ENCODE measurements at places on chromosomes 1 and 21.

DNA sequence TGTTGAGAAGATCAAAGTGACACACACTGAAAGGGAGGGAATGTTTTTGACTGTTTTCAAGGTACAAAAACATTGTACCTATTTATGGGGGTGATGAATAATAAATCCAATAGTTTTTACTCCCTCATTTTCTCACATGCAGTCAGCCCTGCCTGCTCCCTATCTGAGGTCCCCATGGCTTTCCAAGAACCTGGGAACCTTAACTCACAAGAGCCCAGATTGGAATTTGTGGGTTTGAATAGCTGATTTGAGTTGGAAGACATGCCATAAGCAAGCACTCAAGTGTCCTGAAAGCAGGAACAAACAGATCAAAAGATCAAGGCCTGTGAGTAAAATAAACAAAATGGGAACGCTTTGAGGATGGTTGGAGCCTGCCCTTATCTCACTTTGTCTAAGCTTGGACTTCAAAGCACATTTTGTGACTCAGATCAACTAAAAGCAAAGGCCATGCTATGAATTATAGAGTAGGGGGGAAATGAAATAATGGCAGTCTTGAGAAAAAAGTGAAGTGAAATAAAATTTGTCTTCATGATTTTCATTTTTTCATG lies 136.6 kb downstream of the LYPLAL1 start:
- DNase-seq = no peak

DNA sequence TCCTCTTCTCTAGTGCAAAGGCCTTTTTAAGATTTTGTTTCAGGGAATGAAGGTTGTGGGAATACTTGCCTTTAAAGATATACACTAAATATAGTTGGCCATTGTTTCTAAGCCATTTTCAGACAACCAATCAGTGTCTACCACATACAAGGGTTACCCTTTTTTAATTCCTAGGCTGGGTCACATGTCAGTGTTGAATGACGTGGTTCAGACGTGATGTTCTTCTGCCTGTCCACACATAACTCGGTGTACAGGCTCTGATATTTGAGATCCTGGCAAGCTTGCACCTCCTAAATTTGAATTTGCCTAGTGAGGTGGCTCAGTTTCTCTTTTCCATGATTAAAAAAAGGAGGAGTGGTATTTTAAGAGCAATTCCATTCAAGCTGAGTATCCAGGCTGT lies 38.8 kb downstream of the DTL start:
- DNase-seq = no peak

GRCh38 chr1:220544901-220545303 lies 17.0 kb downstream of the MARK1 start:
- DNase-seq = no peak

- no peak for DNase-seq
Observed at GRCh38 chr1:188708795-188709535, 1768.7 kb downstream of the BRINP3 start.

DNA sequence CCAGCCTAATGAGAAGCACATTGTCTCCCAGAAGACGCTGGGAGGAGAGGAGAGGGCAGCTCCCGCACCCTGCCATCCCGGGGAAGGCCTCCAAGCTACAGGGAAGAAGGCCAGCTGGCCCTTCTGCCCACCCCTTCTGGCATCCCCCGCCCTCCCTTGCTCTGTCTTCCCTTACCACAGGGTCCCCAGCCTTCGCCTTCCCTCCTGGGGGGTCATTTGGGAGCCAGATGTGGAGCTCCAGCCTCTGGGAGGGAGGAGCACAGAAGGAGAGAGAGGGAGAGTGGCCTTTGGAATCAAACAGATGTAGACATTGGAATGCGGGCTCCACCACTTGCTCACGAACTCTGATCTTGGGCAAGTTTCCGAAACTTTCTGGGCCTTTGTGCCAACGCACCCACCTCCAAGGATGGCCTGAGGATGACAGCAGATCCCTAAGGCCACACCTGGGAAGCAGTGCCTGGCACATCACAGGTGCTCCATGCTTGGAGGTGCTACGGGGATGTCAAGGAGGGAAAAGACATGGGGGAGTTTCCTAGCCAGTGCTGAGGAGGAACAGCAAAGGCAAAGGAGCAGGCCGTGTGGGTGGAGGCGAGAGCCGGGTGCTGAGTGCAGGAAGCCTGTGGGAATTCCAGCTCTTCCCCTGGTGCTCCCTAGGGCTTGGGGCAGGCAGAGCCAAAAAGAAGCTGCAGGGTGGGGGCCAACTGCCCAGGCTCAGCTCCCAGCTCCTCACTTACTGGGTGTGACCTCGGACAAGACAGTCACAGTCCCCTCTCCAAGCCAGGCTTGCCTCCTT lies 23.1 kb upstream of the RSPO1 start:
- no peak for DNase-seq

DNA sequence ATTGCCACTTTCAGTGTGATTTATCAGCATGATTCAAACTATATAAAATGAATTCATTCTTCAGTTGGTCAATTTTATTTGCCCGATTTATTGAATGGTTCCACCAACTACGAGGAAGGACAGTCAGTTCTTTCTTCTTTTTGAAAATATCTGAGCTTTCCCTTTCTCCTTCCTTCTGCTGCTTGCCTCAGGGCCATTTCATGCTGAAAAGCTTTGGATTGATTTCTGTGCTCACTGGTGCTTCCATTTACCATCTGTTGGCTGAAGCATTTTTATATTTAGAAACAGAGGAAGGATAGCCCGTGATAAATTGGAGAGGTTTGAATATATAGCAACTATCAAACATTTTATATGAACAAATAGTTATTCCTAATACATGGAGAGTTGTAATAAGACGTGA lies 68.9 kb upstream of the ADAMTS5 start:
- no peak for DNase-seq

DNA sequence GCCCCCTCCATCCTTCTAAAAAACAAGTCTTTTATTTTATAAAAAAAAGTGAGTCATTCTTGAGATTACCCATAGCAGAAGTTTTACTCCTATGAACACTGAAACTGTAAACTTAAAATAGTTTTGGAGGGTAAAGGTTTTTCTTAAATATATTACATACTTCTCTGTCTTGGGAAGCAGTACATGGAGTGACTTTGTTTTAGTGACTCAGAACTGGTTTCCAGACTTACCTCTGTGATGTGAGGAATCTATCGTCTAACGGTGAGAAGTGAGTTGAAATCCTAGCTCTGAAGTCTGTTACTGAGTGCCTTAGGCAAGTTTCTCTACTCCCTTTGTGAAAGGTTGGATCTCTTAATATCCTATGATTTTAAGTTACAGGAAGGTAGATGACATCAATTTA lies 176.3 kb upstream of the POU3F1 start:
- DNase-seq = no peak

DNA sequence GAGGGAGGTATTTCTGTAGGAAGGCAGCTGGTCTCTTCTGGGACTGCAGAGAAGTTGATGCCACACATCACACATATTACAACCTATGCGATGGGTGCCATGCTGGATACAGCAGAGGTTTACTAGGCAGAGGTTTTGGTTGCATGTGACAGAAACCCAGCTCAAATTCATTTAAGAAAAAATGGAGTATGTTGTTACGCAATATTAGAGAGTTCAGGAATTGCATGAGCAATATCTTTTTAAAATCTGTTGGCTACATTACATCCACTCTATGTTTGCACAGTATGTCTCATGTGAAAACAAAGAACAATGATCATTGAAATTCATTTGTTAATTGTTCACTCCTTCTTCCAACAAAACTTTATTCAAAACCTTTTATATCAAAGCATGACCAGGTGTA lies 425.2 kb downstream of the RWDD3 start:
- no peak for DNase-seq

DNA sequence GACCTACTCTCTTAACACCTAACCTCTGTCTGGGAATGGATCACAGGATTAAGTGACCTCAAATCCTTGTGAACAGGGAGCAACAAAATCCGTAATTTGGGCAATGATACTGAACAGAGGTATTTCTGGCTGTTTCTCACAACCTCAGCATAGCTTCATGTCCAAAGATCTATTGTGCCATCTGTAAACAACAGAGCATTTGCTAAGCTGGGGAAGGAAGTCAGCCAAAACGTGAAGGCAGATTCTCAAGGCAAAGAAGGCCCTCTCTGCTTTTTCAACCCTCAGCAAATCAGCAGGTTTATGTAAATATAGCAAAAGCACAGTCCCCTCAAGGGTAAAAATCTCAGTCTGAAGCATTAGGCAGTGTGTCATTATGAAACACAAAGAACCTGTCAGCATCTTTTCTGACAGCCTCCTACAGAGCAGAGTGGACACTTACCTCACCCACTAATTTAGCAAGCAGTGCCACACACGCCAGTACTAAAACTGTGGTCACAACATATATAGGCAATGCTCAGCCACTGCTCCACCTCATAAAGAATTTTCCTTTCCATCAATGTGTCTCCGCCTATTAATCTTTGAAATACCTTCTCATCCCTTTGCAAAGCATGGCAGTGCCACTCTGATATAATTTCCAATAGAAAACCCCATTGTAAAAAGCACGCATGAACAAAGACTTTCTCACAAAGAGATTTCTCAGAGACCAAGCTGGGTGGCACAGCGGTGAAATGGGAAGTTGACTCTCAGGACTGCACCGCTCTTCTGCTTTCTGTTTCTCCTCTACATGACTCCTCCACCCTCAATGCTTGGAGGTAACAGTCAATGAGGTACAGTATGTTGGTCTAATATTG lies 188.0 kb downstream of the RERE start:
- DNase-seq = no peak

DNA sequence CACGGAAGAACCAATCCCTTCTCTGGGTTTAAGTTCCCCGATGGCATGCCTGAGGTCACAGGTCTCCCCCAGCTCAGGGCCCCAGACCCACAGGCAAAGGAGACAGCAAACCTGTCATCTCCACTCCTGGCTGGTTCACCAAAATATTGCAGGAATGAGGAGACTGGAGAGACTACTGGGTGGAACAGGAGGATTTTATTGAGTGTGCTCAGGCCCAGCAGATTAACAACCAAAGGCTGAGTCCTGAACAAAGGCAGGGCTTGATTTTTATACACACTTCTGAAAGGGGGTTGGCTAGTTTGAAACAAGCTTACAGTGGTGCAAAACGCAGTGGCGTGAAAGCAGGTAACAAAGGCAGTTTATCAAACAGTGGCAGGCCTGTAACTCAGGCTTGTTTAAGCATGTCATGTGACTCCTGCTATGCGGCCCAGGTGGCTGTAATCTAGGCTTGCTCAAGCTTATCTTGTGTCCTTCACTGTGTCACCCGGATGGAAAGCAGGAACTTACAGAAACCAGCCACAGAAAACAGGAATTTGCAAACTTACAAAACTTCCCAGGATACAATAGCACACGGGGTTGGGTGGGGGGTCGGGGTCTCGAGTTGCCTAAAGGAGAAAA lies 27.4 kb upstream of the KCNJ15 start:
- no peak for DNase-seq

- no peak for DNase-seq
Observed at GRCh38 chr1:27891196-27891889, 19.0 kb downstream of the THEMIS2 start.

GRCh38 chr21:37904856-37905255 lies 11.4 kb downstream of the KCNJ6 start:
- DNase-seq = no peak

DNA sequence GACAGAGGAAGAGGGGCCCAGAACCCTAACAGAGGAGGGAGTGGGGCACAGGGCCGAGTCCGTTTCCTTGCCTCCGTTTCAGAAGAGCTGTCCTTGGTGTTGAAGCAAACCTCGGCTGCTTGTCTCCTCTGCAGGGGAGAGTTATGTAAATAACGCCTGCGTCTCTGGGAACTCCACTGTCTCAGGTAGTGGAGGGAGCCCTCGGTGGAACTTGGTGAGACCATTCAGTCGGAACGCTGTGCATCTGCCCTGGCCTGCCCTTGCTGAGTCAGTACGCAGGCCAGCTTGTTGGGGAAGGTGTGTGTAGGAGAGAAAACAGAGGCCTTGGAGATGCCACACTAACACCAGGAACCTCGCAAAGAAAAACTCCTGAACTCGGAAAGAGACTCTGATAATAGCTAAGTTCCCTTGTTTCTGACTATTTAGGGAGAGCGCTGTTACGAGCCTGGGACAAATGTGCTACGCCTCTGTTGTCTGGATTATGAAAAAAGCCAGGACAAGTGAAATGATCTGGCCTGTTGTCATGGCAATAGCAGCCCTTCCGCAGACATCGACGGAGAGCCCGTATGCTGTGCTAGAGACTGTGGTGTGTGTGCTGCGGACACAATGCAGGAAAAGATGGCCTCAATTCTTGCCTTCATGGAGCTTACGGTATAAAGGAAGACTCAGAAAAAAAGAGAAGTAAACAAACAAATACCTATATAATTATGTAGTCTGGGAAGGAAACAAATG lies 94.6 kb upstream of the AKT3 start:
- DNase-seq = no peak

- no peak for DNase-seq
Observed at GRCh38 chr1:208242146-208242545, 2.0 kb downstream of the PLXNA2 start.

GRCh38 chr1:220983877-220984635 lies 104.8 kb downstream of the HLX start:
- no peak for DNase-seq

DNA sequence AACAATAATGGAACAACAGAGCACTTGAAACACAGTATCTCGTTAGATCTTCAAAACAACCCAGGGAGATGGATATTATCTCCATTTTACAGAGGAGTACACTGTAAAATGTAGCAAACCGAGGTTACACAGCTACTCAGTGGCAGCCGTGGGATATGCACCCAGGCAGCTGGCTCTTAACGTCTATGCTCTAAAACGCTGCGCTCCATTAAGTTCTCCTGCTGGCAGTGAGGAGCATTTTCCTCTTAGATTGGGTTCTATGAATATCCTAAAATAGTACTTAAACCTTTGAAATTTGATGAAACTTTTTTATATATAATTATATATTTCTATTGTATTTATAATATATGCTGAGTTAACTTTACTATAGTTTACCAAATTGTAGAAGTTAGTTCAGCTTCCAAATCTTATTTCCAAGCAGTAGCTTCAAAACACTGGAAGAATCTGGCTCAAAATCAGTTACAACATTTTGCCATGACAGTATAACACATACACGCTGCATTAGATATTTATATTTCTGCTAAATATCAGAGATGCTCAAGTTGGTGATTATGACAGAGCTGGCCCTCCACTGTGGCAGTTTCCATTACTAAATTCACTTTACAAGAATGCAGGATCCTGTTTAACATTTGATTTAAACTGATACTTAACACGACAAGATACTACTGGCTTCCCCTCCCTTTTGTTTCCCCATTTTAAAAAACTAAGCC lies 49.5 kb downstream of the TGFBR3 start:
- no peak for DNase-seq

DNA sequence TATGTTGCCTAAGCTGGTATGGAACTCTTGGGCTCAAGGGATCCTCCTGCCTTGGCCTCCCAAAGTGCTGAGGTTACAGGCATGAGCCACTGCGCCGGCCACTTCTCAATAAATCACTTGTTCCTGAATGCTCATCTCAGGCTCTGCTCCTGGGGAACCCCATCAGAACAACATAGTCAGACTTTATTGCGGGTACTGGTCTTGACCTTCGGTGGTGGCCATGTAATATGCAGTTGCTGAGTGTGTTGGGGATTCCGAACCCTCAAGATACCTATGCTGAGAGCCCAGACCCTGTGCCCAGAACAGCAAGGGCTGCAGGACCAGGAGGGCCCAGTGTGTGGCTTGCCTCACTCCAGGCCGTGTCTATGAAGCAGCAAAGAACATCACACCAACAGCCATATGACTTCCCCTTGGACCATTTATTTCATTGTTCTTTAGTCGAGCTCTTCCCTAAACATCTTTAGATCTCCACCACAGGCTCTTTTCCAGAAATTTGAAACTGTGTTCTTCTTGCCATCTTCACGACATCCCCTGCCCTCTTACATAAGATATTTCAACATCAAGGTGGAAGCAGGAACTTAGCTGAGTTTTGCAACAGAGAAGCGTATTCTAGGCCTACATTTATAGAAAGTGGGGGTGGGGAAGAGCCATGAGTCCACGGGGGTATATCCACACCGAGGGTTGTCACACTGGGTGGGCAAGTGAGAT lies 12.7 kb upstream of the SDHB start:
- DNase-seq = no peak
